Suppressor macrophage treated with lipopolysaccharide for 1 hour (primary cell): ENCODE measurements at places on chromosomes 3 and 15.
A peak's percentile ranks its signal among the peaks of the same experiment; 100 is the strongest.

DNA sequence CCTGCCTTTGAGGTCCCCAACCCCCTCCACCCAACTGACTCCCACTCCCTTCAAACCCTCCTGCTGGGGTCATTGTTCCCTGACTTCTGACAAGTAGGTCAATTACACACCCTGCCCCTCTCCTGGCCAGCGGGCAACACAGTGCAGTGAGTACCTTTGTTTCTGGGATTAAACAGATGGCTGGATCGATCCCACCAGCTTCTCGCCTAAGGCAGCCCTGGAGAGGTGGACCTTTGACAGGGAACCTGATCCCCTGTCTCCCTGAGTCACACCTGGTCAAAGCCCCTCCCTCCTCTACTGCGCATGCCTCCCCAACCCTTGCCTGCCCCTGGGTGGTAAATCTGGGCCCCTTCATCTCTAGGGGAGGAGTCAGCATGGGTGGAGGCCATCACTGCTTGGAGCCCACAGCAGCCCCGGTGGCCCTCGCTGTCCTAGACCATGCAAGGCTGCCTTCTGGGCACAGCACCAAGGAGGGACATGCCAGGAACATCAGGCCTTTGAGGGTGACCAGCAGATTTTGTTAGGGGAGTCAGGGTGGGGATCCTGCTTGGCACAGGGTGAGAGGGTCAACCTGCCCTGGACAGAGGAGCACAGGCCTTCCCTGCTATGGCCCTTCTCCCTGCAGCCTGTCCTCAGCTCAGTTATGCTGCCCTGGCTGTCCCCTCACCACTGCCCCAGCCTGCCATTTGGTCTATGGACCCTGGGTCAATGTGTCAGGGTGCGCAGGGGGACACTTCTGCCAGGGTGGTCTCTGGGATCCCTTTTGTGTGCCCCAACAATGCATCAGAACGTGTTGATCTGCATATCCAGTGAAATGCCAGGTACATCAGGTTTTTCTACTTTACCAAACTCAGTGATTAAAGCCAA is 9.8 kb upstream of the PRR23E start:
- DNase-seq, result no peak

DNA sequence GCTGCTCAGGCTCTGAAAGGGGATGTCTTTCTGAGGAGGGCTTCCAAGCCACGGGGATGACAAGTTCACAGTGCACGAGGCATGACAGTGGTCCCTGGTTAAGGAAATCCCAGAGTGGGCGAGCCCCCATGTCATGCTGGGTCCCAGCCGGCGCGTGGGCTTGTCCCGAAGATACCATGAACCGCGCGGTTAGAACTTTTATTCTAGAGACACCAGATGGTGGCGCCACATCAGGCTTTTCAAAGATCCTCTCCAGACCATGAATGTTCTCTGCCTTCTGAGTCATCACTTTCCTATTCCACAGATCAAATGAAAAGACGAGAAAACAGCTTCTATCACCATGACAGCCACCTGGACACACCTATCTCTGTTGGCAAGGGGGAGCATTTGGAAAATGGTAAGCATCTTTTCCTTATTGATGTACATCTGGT is 227.8 kb upstream of the LYSMD4 start:
- DNase-seq, result no peak

DNA sequence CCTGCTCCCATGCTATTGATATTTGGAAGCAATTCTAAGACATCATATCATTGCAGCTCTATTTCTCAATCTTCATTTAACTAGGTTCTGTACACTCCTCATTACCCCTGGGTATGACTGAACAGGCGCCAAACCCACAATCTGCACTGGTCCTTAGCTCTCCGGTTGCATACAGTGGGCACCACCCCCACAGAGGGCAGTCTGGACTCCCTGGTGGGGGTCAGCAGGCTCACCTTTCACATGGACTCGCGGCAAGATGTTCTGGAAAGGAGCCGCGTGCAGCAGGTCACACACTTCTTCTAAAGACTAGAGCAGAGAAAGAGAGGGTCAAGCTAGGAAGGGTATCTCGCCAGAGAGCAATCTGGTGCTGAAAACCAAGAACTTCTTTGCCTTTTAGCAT is 36.5 kb downstream of the NIPA2 start:
- DNase-seq, result no peak

GRCh38 chr15:50066666-50067065 is 52.4 kb downstream of the ATP8B4 start:
- DNase-seq, result no peak

DNA sequence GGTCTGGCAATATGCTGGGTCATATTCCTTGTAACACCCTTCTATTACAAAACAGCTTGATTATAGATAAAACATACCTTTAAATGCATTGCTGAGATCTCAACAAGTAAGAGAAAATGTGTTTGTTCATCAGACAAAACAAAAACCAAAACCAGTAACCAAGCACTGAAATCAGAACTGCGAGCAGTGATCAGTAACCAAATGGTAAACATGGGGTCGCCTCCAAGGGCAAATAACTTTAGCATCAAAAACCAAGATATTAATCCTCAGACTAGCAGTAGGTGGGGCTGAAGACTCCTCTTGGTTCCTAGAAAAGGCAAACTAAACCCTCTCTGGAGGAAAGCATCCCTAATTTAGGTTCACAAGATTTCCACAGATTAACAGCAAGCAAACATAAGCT is 6.6 kb upstream of the HESX1 start:
- DNase-seq, result no peak

GRCh38 chr15:41464889-41465580 is 28.6 kb upstream of the ITPKA start:
- DNase-seq, result no peak

DNA sequence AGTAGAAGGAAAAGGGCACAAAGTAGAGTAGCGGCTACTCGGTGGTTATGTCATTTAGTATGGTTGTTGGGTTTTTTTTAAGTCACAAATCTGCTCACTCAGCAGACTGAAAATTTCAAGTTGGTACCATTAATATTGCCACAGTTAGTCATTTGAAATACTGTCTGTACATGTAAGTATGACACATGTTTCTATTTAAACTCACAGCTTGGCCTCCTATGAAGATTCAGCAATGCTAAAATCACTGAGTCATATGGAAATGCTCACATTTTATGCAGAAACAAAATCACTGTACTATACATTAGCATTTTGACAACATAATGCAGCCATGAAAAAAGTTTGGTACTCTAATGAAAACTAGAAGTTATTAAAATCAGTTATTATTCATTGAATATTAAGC is 571.9 kb downstream of the TAFA4 start:
- DNase-seq, result no peak

- DNase-seq, result no peak
These were observed 30.3 kb downstream of the ABHD2 start for GRCh38 chr15:89118481-89118989.

- no peak for DNase-seq
These were observed 30.7 kb downstream of the MESD start for GRCh38 chr15:80958818-80959495.

GRCh38 chr15:68620721-68621527 is 42.1 kb downstream of the CORO2B start:
- DNase-seq, result no peak

- DNase-seq, result peak; percentile 31
These were observed 57.8 kb upstream of the C15orf39 start for GRCh38 chr15:75143738-75144334.

DNA sequence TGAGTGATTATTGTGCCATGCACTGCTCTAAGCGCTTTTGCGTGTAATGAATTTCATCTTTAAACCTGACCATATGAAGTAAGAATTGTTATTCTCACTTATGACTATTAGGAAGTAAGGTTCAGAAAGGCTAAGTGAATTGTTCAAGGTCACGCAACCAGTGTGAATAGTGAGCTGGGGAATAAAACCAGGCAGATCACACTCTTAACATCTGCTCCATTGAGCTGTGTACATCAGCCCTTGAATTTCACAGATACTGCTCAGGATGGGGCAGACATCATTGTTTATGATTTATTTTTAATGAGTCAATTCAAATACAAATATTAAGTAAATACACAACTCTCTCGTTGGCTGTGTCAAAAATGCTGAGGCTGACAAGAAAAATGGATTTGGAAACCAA is 184.5 kb downstream of the FNDC3B start:
- no peak for DNase-seq

- DNase-seq, result peak; percentile 35
These were observed 6.9 kb downstream of the PLCH1 start for GRCh38 chr3:155737844-155738460.

DNA sequence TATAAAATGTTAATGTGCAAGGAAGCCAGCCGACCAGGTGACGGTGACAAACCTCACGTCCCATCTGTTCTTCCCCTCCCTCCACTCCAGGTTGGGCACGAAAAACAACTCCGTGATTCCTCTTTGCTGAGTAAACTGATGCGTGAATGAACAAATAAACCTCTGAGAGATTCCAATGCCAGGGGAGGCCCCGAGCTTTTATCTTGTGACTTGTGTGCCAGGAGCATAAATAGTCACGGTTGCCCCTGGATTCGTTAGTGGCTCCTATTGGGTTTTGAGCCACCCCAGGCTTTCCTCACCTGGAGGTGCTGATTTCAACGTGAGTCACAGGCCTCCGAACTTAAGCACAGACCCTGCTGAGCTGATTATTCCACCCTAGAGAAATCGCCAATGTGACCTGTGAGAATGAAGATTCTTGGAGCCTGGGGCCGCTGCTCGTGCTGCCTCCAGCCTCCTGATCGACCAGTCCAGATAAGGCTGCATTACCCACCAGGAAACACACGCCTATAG is 119.2 kb downstream of the SHQ1 start:
- peak; percentile 14 for DNase-seq

DNA sequence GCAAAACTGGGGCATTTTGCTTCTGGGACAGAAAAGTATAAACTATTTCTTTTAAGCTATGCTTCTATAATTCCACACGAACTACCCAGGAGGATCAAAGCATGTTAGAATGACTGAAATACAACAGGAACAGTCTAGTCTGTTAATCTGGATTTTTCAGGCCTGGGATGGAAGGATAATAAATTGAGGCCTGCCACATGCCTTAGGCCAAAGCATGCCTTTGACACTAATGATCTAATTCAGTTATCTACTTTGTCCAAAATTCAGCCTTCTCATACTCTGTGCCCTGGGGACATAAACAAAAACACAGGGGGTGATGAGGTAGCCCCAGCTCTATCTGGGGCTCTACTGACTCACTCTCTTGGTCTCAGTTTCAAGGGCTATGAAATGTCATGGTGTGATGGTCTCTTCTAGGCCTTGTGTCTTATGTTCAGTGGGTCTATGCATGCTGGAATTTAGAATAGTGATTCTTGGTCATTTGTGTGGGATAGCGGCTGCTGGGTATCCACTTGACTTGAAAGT is 32.5 kb downstream of the GAP43 start:
- no peak for DNase-seq

- no peak for DNase-seq
These were observed 23.4 kb downstream of the AMOTL2 start for GRCh38 chr3:134350861-134351311.

DNA sequence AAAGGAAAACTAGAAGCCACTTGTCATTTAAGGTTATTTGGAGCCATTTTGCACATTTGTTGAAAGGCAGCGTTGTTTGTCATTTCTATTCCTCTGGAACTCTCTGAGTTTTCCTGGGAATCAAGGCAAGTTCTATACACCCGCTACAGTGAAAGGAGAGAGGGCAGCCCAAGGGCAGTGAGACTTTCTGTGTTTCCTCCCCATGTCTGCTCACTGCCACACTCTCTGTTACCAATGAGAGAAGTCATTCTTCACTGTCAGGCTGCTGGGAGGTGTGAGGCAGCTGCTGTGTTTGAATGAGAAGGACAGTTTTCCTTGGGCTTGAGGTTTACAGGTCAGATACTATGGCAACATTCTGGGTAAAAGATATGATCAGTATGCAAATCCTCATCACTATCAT is 36.0 kb downstream of the ATP13A5 start:
- DNase-seq, result no peak

GRCh38 chr3:189148081-189148507 is 23.7 kb upstream of the TPRG1 start:
- peak; percentile 67 for DNase-seq

DNA sequence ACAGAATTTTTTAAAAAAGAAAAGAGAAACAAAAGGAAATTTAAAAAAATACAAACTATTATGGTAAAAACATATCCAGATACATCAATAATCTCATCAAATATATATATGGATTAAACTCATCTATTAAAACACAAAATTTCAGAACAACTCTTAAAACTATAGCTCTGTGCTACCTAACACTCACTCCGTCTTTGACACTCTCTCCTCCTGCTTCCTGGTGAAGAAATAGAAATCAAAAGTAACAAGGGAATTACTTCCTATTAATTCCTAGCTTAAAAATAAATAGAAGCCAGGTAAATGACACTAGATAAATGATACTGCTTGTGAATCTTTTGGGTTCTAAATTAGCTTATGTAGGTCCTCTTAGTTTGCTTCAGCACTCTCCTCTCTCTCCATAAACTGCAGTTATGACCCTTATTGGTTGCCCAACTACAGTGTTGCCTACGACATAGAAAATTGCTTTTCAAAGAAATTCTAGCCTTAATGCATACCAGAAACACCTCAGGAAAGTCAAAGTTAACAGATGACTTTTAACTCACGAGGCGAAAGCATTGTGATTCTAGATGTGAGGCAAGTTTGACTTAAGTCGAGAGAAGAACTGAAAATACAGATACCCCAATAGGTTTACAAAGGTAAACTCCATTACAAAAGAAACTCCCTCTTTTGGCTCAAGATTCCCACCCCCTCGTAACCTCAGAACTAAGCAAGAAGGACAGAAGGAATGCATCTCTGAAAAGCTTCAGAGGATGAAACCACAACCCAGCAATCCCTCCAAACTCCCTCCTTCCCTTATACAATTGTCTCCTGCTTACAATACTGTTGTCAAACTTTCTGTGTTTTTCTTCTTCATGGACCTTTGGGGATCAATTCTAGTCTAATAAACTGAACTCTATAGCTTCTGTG is 394.7 kb downstream of the FGF12 start:
- DNase-seq, result no peak

GRCh38 chr15:99906793-99907192 is 173.6 kb upstream of the LYSMD4 start:
- DNase-seq, result no peak

DNA sequence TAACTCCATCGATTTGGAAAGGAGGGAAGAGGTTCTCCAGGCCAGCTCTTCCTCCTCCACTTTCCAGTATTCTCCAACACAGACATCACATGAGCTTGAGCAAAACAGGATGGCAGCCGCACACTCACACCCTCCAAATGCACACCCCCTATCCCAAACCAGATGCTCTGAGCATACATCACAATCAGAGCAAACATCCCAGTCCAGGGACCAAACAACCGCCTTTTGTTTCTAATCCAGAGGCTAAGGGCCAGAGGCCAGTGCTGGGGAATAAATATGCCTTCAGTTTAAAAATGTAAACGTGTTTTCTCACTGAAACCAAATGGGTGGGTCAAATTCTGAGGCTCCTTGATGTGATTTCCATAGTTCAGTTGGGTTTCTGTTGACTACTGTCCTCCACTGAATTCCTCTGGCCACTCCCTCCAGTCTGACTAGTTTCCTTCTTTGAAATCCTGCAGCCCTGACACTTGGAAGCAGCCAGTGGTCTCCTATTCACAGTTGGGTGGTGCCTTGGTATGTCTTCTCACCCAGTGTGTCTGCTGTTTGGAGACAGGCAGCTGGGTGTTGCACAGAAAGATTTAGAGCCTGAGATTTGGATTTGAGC is 19.2 kb upstream of the MFGE8 start:
- DNase-seq, result no peak

GRCh38 chr3:161414907-161415306 is 43.6 kb upstream of the SPTSSB start:
- DNase-seq, result no peak
